ENCODE measurements at places on chromosomes 7 and 10.

DNA sequence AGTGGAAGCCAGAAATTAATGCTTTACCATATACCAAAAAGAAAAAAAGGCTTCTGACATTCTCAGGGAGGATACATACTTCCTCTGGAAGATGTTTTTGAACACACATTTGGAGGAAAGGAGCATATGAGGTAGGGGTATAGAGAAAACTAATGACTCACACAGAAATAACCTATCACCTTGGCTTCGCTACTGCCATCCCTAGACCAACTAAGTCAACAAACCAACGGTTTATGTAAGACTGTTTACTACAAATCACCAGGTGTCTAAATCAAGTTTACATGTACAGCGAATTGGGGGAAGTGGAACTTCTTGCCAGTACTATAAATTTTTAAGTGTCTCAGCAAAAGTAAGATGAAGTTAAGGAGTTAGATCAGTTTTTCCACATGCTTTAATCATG, 96.9 kb downstream of the NT5C2 start:
- no peak for DNase-seq

DNA sequence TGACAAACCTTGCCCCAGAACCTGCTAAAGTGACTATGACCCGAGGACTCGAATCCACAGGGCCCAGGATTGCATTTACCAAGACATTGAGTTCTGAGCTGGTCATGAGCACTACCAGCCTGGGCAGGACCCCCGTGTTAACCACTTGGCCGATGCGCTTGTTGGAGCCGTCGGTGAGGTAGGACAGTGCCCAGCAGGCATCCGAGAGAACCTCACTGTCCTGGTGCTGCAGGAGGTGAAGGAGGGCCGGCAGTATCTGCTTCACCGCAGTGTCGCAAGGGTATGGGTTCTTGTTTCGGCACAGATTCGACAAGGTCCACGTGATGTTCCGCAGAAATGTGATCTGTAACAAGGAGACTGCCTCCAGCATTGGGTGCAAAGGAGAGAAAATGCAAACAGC, 19.7 kb downstream of the KPNA7 start:
- no peak for DNase-seq

GRCh38 chr10:482051-482501, 207.4 kb downstream of the DIP2C start:
- DNase-seq: no peak

DNA sequence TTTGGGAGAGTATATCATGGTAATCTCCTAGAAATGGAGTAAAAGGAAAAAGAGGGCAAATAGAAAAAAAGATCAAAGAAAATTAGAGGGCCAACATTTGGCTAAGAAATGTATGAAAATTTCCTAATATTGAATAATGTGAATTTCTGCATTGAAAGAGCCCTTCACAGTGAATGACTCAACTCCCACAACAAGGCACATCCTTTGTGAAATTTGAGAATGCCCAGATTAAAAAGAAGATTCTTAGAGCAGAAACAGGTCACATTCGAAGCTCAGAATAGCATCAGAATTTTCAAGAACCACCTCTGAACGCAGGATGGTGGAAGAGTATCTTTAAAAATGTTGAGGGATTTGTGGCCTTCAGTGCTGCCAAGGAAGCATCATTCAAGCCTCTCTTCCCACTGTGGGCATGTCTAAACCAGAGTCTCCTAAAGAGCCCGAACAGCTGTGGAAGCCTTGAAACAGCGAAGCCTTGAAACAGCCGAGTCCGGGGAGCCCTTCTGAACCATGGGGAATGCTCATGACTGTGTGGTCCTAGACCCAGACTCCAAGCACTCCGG, 43.6 kb downstream of the GUSB start:
- no peak for DNase-seq

GRCh38 chr10:122659651-122660050, 40.0 kb downstream of the C10orf120 start:
- no peak for DNase-seq

- no peak for DNase-seq
These were observed 423.9 kb downstream of the NEBL start for GRCh38 chr10:20473023-20473760.

DNA sequence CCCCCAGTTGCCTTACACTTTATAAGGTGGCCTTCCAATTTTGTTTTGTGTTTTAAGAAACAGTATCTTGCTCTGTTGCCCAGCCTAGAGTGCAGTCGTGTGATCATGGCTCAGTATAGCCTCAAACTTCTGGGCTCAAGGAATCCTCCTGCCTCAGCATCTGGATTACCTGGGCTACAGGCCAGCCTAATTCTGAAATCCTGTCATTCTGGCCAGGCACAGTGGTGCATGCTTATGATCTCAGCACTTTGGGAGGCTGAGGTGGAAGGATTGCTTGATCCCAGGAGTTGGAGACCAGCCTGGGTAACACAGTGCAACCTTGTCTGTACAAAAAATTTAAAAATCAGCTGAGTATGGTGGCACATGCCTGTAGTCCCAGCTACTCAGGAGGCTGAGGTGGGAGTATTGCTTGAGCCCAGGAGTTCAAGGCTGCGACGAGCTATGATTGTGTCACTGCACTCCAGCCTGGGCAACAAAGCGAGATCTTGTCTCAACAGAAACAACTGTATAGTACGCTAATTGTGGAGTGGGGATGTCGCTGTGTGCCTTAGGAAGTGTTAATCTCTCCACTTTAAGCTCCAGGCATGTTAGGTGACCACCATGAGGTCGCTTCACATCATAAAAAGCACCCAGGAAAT, 24.7 kb upstream of the RBM33 start:
- no peak for DNase-seq

DNA sequence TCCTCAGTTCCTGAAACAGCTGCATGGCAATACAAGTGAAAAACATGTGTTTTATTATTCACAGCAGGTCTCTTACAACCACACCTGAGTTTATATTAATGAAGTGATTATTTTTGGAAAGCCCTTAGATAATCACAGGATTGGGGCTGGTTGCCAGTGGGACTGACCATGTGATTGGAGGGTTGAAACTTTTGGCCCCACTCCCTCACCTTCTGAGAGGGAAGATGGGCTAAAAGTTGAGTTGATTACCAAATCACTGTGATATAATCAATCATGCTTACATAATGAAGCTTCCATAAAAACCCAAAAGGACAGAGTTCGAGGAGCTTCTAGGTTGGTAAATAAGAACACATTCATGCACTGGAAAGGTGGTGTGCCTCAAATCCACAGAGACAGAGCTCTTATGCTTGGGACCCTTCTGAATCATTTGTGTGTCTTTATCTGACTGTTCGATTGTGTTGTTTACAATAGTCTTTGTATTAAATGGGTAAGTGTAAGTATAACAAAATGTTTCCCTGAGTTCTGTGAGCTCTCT, 393.9 kb downstream of the RPS24 start:
- DNase-seq: no peak

GRCh38 chr10:9885761-9886160, 1131.9 kb upstream of the CELF2 start:
- DNase-seq: no peak

- DNase-seq: no peak
These were observed 167.0 kb upstream of the CDK1 start for GRCh38 chr10:60611291-60611747.

- DNase-seq: no peak
These were observed 2.3 kb downstream of the INSYN2A start for GRCh38 chr10:127194111-127194510.

- DNase-seq: peak; percentile 9
These were observed 22.2 kb upstream of the EXOC4 start for GRCh38 chr7:133230591-133231194.
